ENCODE measurements at places on chromosomes 2 and 18.
A peak's percentile ranks its signal among the peaks of the same experiment; 100 is the strongest.

GRCh38 chr18:74512321-74513053, 16.3 kb downstream of the CNDP2 start:
- no peak for DNase-seq

DNA sequence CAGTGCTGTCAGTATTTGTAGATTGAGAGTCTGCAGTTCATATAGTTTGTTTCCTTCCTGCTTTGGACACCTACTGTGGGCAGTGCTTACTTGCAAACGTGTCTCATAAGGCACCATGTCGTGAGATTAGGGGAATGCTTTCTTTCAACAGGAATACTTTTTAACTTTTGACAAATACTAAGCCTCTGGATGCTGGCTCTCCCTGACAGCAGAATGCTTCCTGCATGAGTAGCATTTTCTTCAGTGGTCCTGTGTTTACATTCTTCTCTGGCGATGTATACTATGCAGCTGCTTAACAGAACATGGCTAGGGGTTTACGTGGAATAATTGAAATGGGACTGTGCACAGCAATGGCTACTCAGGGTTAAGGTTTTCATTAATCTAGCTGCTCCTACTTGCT, 807.5 kb downstream of the MBD2 start:
- DNase-seq: no peak

DNA sequence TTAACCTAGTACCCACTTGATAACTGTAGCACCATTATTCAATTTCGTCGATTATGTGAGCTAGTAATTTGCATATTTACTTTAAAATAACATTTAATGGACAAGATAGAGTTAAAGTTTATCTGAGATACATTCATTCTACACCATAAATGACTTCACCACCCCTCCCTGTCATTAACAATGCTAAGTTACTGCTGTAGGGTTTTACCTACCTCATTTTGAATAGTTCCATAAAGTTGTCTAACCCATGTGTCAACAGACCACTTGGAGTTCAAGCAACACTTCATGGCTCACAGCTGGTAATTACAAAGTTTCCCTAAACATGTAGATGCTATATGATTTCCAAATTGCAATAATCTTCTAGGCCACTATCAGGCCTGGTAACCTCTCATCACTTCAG, 127.4 kb upstream of the CYP26B1 start:
- DNase-seq: no peak

DNA sequence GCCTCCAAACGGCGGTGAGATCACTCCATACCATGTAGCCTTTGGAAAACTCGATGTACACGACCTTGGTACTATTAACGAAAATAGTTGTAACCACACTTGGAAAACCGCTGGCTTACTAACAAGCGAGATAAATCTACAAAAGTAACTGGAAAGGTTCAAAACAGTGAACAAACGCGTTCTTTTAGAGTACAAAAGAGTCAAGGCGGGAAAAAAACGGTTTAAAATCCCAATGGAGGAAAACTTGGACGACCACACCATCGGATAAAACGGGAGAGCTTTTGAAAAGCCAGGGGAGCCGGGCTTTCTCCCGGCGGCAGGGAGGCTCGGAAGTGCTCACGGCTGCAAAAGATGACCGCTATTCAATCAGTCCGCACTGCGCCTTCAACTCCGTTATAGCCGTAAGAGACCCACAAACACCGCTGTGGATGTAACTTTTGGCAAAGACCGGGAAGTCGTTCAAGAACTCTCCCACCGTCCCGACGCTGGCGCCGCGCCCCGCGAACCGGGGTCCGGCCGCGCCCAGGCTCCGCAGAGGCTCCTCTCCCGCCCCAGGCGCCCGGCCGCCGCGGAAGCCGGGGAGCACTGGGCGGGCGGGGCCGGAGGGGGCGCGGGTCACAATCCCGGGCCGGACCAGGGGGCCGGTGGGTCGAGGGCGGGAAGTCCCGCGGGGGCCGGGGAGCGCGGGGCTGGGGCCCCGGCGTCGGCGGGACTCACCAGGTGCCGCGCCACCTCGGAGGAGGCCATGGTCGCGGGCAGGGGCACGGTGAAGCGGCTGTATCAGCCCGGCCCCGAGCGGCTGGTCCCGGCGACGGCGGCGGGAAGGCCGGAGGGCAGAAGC, 465 bp downstream of the SEPTIN10 start:
- DNase-seq: peak; percentile 85

- no peak for DNase-seq
Observed at GRCh38 chr2:194556629-194557028, 1100.4 kb upstream of the SLC39A10 start.

DNA sequence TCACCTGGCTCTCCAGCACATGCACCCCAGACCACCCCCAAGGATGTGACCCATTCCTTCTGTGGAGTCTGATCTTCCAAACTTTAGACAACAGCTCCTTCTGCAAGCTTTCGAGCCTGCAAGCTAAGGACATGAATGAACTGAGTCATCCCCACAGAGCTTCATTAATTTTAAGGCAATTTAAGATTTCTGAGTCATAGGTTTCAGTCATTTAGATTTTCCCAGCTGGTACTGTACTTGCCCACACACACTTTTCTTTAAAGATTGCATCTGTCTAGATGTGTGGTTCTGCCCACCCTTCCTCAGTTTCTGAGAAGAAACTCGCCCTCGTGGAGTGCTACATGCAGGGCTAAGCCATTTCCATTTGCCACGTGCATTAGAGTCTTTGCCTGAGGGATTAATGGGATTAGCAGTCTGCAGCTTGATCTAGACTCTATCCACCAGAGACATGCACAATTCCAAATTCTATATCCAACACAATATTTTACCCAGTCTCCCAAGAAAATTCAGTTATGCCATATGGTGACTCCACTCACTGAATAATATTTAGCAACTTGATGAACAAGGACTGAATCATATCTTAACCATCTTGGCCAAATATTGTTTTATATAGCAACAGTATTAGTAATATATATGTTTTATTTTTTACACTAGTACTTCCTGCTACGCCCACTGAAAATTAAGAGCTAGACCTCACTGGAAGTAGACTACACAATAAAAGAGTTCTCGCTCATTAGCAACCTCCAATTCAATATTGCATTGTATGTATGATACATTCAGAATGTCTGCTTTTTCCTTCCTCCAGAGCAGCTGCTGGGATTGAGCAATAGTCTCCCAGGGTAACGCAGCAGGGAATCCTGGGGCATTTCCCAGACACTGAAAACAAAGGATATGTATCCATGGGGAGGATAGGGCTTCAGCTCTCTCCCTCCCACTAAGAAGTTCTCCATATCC, 14.3 kb upstream of the TRIB2 start:
- no peak for DNase-seq

DNA sequence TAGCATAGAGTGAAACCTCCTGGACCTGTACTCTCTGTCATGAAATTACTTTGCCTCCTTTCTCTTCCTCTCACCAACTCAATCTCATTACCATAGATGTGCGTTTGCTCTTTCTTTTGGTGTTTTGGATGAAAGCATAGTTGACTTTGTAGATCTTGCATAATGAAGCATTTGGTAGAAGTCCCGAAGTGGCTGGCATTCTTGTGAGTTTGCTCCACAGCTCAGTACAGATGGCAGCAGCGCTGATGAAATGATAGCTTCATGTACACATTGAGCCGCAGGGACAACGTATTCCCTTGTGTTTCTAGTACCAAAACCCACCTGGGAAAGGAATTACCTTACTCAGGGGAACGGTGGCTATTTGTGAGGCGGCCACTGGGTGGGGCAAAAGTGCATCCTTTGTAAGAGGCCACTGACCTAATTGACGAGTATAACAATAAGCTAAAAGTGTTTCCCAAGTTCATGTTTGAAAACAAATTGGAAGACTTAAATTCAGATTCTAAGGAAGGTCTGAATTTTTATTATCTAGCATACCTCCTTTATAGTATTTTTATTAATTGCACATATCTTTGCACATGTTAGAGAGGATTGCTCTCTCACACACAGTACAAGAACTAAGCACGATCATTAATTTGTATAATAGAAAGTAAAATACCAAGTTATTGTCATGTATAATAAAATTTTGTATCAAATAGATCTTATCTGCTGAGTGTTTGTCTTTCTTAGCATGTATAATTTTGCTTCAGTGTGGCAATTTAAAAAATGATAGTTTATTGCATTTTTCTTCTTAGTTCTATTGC, 25.4 kb upstream of the CDH7 start:
- no peak for DNase-seq

- DNase-seq: no peak
Observed at GRCh38 chr18:44238454-44238853, 442.2 kb upstream of the SETBP1 start.

DNA sequence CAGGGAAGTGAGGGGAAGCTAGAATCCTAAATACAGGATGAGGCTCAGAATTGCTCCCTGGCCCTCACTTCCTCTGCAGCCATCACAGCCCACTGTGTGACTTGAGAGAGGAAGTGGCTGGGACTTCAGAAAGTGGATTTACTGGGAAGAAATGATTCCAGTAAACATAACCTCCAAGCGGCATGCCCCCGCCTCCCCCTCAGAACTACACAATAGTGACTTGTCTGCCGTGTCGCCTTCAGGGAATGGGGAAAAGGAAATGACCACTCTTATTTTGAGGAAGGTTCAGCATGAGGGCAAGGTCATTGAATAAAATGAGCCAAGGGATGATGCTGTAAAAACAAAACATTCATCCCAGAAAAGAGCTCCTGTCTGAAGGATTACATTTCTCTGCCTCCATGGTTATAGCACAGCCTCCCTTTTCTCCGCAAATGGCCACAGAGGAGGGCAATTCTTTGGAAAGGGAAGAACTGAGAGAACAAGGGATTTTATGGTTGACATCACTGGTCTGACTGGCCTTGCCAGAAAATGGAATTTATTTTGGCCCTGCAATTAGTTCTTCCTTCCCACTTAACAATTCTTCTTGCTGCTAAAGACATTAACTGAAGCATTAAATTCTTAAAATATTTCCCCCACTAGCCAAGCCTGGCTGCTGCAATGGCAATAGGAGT, 78.9 kb upstream of the DAPL1 start:
- DNase-seq: peak; percentile 71

DNA sequence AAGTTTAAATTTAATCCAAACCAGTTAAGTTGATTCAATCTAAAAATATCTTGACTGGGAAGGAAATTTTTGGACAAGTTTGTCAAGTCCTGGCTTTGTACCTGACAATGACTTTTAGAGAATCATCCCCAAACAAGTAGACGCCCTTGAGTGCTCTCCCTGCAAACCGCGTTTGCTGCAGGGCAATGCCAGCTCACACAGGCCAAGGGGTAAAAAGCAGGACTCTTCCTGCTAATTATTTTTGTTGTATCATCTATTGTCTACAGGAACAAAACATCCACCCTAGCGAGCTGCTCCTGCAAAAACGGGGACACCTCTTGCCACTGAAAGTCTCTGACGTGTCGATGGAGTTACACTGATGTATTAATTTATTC, 10.9 kb downstream of the ID2 start:
- no peak for DNase-seq

DNA sequence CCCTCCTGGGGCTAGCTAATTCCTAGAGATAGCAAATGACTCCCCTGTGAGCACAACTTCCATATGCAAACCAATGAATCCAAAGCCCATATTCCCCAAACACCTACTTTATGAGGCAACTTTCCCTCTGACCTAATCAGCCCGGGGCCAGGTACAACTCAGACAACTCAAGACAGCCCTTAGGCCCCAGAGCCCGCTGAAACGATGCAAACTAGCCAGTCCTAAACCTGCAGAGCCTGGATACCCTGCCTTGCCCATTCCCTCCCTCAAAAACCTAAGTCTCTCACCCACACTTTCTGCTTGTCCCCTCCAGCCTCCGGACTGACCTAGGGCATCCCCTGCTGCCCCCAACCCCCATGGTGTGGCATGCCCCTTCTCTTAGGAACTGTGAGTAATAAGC, 142.8 kb downstream of the ACTR3 start:
- no peak for DNase-seq

DNA sequence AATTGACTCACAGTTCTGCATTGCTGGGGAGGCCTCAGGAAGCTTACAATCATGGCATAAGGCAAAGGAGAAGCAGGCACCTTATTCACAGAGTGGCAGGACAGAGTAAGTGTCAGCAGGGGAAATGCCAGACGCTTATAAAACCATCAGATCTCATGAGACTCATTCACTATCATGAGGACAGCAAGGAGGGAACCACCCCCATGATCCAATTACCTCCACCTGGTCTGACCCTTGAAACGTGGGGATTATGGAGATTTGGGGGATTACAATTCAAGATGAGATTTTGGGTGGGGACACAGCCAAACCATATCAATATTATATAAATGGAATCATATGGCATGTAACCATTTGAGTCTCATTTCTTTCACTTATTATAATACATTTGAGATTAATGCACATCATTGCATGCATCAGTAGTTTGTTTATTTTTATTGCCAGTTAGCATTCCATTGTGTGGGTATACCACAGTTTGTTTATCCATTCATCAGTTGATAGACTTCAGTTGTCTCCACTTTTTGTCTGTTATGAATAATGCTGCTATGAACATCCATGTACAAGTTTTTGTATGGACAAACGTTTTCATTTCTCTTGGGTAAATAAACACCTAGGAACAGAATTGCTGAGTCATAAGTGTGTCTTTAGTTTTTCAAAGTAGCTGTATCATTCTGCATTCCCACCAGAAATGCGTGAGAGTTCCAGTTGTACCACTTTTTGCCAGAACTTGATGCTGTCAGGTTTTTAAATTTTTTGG, 5.8 kb upstream of the SRBD1 start:
- DNase-seq: no peak

- DNase-seq: peak; percentile 32
Observed at GRCh38 chr2:241190291-241190981, 2.0 kb downstream of the ANO7 start.

- no peak for DNase-seq
Observed at GRCh38 chr2:219281588-219281987, 2.4 kb downstream of the DNAJB2 start.

DNA sequence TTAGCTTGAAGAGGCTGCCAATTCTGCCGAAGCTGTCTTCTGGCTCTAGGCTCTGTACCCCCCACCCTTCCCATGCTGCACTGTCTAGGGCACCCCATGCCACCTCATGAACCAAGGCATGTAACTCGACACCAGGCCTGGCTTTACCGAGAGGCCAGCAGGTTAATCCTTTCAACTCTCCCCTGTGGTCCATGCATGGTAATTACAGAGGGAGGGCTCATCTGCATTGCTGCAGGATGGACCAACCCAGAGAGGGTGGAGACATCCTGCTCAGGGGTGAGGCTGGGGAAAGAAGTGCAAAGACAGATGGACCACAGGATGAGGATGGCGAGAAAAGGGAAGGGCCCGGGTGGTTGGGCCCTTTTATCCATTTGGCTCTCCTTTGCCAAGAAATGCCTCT, 65.8 kb downstream of the KCTD1 start:
- DNase-seq: no peak

DNA sequence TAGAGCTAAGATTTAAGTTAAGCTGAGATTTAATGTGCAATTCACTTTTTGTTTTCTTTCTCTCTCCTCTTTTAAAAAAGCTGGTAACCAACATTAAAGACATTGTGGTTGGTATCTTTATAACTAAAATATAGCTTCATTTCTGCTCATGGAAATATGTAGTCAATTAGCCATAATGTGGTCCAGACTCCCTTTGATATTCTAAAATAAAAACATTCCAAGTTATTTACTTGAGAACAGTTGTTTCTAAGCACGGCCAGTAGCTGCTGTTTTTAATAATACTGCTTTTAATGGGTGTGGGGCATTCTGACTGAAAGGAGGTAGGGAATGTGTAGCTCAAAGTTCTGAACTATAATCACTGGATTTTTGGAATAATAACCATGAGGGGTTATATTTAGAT, 183.3 kb upstream of the FBXO11 start:
- no peak for DNase-seq

- no peak for DNase-seq
Observed at GRCh38 chr18:37107748-37108522, 279.0 kb downstream of the KIAA1328 start.

GRCh38 chr2:196853301-196854087, 44.3 kb upstream of the C2orf66 start:
- no peak for DNase-seq

All from Right ventricle myocardium superior (tissue), 1 donor.